Ureter (tissue), 1 donor: ENCODE measurements at places on chromosomes 3 and 15.

DNA sequence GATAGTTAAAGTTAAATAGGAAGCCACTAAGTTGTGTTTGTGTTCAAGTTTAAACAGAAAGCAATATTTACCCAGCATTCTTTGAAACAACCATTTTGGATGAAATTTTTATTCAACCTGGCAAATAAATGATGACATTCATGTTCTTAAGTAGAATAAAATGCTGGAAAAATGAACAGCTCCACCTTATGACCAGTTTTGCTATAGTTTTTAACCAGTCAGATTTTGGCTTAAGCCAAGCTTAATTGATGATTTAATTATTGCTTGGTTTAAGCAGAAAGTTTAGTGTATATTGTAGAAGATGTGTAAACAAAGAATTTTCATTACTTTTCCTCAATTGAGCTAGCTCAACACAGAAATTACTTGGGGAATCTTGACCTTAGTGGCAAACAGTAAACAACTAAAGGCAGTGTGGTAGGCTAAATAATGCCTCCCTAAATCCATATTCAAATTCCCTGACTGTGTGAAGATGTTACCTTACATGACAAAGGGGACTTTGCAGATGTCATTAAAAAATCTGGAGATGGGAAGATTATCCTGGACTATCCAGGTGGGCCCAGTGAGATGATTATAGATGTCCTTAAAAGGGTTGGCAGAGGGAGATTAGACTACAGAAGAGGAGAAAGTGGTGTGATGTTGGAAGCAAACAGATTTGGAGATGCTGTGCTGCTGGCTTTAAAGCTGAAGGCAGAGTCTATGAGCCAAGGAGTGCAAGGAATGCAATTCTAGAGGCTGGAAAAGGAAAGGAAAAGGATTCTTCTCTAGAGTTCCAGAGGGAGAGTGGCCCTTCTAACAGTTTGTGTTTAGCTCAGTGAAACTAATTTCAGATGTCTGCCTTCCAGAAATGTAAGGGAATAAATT is 448.6 kb upstream of the GOLIM4 start:
- no peak for DNase-seq

GRCh38 chr3:195401943-195402342 is 40.9 kb downstream of the ACAP2 start:
- no peak for DNase-seq

DNA sequence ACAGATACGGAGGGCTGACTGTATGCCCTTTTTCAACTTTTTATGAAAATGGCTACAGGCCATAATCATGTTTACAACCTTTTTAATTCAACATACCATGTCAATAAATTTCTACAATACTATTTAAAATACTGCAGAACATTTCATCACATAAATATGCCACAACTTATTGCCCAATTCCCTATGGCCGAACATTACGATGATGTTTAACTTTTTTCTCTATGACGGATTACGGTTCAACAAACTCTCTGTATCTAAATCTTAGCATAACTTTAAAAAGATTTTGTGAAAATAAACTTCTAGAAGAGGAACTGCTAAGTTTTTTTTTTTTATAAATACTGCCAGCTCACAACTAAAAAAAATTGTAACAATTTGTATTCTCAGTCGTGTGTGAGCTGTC is 220.4 kb downstream of the OSBPL10 start:
- no peak for DNase-seq

- no peak for DNase-seq
Measured at GRCh38 chr3:56294286-56294685, 174.0 kb downstream of the ERC2 start.

DNA sequence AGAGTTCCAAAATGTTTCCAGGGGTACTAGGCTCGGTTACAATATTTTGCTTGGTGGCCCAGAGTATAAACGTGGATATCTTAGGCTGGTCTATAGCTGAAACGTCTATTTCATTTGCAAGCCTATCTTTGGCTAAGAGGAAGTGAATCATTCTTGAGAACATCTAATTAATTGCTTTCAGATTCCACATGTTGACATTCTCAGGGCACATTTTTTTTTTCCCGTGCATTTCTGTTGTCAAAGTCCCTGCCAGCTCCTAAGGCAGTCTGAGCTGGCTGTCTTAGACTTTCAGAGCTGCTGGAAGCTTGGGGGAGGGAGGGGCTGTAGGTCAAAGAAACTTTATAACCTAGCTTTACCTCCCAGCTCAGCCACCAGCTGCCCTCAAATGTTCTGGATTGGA is 23.2 kb upstream of the LAMP3 start:
- no peak for DNase-seq

DNA sequence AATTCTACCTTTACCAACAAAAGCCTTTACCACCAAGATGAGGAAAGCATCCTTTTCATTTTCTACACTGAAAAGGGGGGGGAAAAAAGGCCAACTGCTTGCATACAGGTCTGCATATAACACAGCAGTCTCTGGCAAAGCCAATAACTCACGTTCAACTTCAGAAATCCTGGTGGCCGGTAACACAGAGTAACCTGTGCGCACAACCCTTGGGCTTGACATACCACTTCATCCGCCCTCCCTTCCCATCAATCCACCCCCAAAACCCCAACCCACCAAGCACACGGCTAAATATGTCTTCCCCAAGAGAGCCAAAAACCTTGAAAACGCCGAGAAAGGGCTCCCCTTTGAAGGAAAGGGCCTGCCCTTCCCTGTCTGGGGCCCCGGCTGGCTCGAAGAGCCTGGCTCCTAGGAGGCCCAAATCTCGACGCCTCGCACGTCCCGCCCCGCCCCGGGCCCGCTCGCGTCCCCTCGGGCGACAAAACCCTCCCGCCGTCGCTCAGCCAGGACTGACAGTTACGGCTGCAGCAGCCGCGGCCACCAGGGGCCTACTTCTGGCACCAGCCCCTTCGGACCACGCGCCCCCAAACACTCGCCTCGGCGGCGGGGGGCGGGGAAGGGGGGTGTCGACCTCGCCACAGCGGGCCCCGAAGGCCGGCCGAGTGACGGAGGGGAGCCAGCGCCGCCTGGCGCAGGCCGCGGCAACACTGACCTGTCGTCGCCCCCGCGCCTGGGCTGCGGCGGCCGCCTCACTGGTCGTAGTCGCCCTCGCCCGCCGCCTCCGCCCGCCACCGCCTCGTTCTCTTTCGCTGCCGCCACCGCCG is 835 bp downstream of the UBE3A start:
- DNase-seq, result peak; percentile 56

DNA sequence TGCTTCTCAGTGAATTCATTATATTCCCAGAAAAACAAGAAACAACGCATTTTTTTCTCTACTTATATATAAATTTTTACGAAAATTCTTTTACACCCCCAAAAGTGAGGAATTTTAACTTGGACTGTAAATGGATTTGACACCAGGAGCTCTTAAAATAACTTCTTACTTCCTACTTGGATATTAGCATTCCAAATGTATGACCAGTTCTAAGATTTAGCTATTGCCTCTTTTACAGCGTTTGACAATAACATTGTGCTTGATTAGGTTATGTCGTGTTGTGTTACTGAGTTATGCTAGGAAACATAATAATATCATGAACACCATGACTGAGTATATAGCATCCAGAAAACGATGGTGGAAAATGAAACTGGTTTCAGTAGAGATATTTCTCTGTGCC is 177.0 kb downstream of the CNTN6 start:
- DNase-seq, result no peak
